ENCODE measurements at places on chromosomes 1 and 21.

DNA sequence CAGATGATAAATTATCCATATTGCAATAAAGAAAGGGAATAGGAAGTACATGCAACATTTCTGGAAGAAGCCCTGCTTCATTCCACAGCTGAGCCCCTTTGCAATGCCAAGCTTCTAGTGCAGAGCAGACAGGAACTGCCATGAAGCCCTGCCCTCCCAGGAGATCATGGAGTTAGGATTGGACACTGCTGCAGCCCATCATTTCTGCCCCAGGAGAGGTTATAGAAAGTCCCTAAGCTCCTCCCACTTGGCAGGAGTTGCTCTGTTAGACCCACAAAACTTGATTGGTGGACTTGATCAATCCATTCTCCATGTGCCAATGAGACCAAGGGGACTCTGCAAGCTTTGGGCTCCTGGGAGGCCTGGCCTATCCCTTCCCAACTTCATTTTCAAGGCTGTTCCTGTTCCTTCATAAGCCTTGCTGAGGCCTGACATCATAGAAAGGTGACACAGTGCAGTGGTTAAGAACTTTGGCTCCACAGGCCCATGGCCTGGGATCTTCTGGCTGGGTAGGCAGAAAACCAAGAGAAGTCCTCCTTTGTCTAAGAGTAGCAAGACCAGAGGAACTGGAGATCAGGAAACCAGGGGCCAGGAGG lies 1.3 kb upstream of the LAPTM5 start:
- DNase-seq, result no peak

DNA sequence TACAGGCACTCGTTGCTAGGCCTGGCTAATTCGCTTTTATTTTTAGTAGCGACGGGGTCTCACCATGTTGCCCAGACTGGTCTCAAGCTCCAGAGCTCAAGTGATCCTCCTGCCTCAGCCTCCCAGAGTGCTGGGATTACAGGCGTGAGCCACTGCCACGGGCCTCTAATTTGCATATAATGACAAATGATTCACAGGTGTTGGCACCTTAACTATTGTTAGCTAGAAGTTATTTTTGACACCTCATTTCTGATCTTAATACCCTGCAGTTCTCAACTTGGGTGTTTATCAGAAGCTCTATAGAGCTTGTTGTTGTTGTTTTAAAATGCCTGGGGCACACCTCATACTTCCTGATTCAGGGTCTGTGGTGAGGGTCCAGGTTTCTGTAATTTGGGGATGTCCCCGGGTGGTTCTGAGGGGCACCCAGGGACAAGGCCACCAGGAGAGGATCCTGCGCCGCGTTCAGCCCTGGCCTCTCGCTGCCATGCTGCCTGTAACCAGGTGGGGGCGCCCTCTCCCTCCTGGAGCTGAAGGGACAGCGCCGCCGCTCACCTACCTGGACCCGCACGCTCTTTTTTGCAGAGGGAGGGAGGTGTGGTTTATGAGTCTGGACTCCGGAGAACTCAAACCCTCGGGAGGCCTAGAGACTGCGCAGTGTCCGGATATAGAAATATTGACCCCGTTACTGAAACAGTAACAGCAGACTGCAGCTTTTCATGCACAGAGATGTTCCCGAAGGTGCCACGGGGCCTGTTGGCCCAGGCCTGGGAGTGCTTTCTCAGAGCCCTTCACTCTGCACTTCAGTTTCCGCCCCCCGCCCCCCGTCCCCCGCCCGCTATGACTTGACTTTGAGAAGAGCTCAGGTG lies 23.0 kb upstream of the NEK2 start:
- peak; percentile 23 for DNase-seq

DNA sequence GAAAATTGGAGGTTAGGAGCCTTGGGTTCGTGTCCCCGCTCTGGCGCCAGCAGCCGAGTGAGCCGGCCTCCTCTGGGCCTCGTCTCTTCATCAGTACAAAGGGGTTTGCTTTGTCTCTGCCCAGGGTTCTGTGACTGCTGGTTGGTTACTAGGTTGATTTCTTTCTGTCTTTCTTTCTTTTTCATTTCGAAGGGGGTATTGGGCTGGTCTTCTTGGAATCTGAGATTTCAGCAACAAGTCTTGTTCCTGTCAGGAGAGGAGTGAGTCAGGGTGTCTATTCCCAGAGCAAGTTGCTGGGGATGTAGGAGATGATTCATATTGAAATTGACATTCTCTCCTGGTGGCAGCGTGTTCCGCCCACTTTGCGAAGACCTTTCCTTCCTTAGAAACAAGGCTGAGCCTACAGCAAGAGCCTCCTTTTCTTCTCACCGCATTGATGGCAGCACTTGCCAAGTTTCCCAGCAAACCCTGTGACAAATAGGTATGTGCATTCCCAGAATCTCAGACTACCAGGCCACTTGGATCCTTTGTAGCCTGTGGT lies 79.2 kb downstream of the MAN1C1 start:
- DNase-seq, result no peak

DNA sequence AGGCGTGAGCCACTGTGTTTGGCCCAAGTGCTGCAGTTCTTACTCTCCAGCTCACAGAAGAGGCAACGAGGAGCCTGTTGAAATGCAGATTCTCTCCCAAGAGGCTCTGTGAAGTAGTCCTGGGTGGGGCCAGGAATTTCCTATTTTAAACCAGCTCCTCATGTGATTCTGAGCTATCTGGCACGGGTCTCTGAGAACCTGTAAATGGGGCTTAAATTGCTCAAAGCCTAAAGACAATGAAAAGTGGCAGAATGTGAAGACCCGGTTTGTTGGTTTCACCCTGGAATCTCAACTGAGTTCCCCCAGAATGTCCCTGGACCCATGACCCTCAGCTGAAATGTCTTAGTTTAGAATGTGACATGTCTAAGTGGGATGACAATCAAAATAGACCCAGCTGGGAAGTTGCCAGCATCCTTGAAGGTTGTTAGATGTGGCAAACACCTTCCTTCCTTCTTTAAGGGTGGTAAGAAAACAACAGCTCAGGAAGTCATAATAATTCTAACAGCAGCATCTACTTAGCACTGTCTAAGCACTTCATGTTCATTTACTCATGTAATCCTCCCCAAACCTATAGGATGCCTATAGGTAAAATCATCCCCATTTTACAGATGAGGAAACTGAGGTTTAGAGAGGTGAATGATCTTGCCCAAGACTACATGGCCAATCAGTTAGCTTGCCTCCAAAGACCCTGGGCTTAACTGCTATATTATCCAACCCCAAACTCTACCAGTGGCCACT lies 20.9 kb upstream of the ATP5PO start:
- DNase-seq, result peak; percentile 30

GRCh38 chr1:97758541-97759057 lies 162.2 kb downstream of the DPYD start:
- DNase-seq, result no peak

GRCh38 chr1:119870917-119871596 lies 25.3 kb downstream of the ADAM30 start:
- peak; percentile 78 for DNase-seq

Measured in KG1 (cell line).